ENCODE measurements at places on chromosomes 12 and 14.
A peak's percentile ranks its signal among the peaks of the same experiment; 100 is the strongest.

DNA sequence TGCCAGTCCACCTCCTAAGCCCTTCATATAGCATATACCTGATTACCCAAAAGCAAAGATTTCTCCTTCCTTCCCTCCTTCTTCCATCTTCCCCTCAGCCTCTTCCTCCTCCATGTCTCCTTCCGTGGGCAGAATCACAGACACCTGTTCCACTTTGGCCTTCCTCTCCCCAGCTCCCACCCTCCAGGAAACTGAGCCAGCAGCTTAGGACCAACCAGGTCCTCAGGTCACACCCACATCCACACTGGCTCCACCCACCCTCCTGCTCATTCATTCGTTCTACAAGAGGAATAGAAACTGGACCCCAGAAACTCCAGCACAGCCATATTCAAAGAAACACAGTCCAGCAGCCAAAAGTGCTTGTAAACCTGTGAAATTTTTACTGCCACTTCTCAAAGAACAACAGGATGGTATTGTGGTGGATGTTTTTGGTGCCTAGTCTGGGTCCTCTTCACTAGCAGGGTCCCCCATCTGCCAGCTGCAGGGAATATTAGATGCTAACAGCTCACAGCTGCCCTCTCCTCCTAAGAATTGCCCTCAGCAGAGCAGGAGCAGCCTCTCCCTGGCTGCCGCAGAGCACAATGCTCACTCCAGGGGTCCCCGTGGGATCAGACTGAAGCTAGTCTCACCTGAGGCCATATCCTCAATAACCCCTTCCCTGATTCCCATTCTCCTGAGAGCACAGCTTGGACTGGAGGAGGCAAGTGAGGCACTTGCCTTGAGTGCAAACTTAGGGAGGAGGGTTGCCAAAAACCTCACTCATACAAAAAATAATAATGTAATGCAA is 18.4 kb downstream of the CMKLR1 start:
- no peak for DNase-seq

GRCh38 chr12:3613641-3614395 is 122.8 kb downstream of the PRMT8 start:
- DNase-seq, result no peak

DNA sequence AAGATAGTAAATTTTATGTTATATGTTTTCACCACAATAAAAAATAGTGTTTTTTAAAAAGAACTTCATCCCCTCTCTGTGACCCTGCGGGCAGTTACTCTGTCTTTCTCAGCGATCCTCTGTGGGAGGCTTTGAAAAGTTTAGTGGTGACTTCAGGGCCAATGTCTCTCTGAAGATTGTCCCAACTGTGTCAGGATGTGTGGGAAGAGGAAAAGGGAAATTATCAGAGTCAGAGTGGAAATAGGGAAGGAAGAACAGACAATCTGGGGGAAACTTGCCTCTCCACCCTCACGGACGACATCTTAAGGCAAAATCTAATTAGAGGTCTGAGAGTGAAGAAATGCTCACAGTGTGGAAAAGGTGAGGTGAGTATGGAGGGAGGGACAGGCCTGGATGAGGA is 3.5 kb upstream of the OR10P1 start:
- DNase-seq, result no peak

DNA sequence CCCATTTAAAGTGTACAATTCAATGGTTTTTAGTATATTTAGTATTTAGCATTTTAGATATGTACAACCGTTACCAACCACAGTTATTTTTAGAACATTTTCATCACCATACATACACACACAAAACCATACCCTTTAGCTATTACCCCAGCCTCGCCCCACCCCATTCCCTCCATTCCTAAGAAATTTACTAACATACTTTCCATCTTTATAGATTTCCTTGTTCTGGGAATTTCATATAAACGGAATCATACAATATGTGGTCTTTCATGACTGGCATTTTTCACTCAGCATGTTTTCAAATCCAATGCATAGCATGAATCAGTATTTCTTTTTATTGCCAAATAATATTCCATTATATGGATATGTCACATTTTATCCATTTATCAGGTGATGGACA is 101.5 kb downstream of the TAOK3 start:
- DNase-seq, result no peak

- DNase-seq, result no peak
Observed at GRCh38 chr12:96233939-96234461, 39.8 kb downstream of the ELK3 start.

- no peak for DNase-seq
Observed at GRCh38 chr12:50925342-50925651, 27.0 kb upstream of the HIGD1C start.

- no peak for DNase-seq
Observed at GRCh38 chr12:43273467-43273866, 278.5 kb downstream of the ADAMTS20 start.

- no peak for DNase-seq
Observed at GRCh38 chr14:90979515-90979914, 80.9 kb downstream of the RPS6KA5 start.

DNA sequence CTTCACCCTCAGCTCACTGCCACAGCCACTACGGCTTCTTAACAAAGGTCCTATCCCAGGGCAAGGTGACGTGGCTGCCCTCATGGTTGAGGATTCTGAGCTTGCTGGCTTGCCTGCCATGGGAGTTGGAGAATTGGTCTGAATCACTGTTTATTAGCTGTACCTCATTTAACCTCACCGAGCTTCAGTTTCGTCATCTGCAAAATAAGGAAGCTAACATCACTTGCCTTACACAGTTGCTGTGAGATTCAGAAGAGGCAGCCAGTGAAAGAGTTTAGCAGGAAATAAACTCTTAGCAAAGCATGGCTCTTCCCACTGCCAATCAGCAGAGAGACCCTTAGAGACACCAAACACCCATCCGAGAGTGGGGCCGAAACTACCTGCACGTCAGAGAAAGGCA is 90.1 kb upstream of the KCNA1 start:
- no peak for DNase-seq

GRCh38 chr12:6095269-6095668 is 29.2 kb downstream of the VWF start:
- DNase-seq, result no peak

GRCh38 chr12:103626498-103626897 is 39.4 kb downstream of the STAB2 start:
- DNase-seq, result no peak

DNA sequence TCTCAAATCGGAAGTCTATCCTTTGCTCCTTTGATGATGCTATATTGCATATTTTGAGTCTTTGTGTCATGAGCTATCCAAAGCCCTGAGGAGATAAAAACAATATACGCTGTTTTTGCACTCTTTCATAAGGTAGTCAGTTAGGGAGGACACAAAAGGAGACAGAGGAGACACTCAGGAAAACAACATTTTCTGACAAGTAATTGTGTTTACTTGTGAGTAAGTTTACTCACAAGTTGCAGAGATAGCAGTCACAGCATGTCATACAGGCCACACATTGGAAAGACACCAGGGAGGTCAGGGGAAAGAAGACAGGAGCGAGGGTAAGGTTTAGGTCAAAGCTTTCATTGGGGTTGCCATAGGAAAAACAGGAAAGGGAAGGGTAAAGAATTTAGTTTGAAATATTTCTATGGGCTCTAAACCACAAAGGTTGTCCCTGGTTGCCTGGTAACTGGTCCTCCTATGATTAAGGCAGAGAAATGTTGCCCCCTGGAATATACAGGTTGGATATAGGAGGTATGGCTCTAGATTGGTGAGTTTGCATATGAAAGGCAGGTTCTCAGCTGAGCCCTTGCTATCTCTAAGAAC is 7.4 kb upstream of the GABARAPL1 start:
- no peak for DNase-seq

DNA sequence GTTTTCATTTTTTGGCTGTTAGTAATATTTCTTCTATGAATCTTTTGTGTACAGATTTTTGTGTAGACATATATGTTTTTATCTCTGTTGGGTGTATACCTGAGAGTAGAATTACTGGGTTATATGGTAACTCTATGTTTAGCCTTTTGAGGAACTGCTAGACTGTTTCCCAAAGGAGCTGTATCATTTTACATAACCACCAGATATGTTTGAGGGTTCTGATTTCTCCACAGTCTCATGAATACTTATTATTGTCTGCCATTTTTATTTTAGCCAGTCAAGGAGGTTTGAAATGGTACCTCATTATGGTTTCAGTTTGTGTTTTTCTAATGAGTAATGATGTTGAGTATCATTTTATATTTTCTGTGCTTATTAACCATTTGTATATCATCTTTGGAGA is 1.9 kb downstream of the PCNX4 start:
- DNase-seq, result no peak

GRCh38 chr12:56687223-56688128 is 608 bp downstream of the PTGES3 start:
- DNase-seq, result peak; percentile 25

- DNase-seq, result no peak
Observed at GRCh38 chr14:92143962-92144361, 22.2 kb downstream of the CPSF2 start.

DNA sequence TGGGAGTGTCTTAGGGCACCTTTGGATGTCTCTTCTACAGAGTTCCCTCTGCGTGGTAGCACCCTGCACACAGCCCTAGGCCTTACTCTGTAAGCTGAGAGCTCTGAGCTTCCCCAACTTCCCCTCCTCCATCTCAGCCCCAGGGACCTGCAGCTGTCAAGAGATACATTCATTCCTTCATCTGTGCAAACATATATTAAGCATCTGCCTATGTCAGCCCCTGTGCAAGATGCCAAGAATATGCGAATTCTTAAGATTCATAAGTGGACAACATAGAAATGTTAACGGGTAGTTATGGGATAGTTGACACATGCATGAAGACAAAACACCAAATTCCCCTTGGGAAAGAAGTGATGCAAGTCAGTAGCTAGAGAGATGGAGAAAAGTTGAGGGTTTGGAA is 190.8 kb downstream of the SLC41A2 start:
- no peak for DNase-seq

GRCh38 chr12:94769776-94770759 is 119.7 kb upstream of the TMCC3 start:
- no peak for DNase-seq

GRCh38 chr12:28318273-28318672 is 128.0 kb downstream of the CCDC91 start:
- DNase-seq, result no peak

All from stimulated activated CD8-positive, alpha-beta memory T cell treated with anti-CD3 and anti-CD28 coated beads, Interleukin-4, amount 100 ng/mL, for 4 hours (primary cell).